ENCODE measurements at places on chromosomes 12 and 14.

DNA sequence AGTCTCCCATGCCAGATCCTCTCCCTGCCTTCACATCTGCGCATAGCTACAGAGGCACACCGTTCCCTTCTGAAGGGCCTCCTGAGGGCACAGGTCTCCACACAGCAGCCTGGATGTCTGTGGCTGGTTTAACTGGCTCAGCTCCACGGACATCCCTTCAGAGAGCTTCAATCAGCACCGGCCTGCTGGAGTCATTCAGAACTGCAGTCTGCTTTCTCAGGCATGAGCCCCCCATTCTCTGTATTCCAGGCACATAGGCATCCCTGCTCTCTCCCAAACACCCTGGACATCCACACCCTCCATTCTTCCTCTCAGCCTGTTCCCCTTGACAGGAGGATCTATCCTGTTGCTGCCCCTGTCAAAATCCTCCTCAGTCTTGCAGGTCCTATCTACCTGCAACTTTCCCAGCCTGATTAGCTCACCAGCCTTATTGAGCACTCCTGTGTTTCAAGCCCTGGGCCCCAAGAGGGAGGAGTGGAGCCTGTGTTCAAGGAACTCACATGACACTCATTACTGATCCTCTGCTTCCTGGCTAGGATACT, 2.9 kb upstream of the DHRS2 start:
- DNase-seq, result no peak

- no peak for DNase-seq
Observed at GRCh38 chr12:25526778-25527177, 26.3 kb downstream of the LMNTD1 start.

DNA sequence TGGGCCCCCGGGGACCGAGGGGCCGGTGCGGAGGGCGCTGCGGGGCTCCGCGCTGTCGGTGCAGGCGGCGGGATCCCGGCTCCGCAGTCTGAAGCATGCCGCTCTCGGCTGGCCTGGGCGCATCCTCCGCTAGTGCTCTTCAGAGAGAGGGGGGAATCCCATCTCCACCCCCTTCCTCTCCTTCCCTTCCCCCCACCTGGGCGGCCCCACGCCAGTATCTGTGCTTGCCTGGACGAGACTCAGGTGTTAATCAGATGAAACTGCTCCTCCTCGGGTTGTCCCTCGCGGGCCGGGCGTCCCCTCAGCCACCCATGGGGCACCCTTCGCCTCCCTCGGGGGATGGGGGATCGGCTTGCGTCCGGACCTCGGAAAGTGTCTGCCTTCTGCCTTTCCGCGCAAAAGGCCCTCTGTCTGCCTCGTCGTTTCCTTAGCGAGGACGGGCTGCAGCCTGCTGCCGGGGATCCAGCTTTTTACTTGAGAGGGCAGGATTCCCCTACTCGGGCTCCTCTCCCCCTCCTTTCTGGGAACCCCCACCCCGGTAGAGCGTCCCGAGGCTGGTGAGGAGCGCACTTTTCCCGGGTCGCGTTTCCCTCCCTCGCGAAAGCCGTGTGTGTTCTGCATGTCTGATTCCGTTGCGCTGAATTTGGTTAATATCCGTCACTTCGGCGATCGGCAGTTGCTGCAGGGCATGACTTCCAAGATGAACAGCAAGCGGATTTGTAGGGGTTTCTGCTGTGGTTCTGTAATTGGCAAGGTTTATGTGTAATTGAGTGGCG, 1.1 kb downstream of the GPHN start:
- DNase-seq, result peak; percentile 26

- no peak for DNase-seq
Observed at GRCh38 chr14:35875296-35875695, 49.2 kb downstream of the BRMS1L start.

DNA sequence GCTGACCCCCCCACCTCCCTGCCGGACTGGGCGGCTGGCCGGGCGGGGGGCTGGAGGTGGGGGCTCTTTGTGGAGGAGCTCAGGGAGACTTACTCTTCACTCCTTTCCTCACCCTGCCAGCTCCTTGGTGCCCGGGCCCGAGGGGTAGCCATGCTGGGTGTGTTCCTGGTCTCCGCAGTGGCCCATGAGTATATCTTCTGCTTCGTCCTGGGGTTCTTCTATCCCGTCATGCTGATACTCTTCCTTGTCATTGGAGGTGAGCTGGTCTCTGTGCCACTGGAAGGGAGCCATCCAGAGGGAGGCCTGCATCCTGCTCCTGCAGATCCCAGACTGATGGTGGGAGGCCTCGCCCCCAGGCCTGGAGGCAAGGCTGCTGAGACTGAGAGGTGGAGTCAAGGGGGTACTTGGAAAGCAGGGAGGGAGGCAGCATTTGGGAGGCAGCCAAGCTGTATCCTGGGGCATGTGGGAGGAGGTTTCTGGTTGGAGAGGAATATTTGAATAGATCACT, 19.7 kb downstream of the SOAT2 start:
- DNase-seq, result no peak

Measured in CD4-positive, alpha-beta T cell treated with Interleukin-2 at 100 ng/mL for 4 hours (primary cell).